Activated CD4-positive, alpha-beta T cell treated with anti-CD3 and anti-CD28 coated beads, Interleukin-2, Interleukin-4, amounts not matched to agents 100 ng/mL and 50 ng/mL, durations not matched to agents 16 hours and 8 hours (primary cell): ENCODE measurements at places on chromosomes 1 and 21.

DNA sequence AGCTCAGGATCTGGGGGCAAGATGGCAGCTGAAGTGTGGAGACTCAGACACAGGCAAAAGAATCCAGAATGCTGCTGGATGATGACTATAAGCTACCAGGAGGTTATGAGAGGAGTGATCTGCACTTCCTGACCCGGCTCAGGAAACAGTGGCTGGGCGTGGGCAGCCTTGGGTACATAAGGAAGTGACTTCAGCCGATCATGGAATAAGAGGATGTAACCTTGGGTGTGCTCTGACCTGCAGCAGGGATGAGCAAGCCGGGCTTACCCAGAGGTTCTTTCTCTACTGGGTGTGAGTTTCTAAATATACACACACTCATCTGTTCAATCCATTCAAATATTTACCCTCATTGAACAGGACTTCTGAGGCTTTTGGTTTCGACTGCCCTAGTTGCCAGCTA lies 62.7 kb downstream of the CD34 start:
- DNase-seq, result peak; percentile 52

DNA sequence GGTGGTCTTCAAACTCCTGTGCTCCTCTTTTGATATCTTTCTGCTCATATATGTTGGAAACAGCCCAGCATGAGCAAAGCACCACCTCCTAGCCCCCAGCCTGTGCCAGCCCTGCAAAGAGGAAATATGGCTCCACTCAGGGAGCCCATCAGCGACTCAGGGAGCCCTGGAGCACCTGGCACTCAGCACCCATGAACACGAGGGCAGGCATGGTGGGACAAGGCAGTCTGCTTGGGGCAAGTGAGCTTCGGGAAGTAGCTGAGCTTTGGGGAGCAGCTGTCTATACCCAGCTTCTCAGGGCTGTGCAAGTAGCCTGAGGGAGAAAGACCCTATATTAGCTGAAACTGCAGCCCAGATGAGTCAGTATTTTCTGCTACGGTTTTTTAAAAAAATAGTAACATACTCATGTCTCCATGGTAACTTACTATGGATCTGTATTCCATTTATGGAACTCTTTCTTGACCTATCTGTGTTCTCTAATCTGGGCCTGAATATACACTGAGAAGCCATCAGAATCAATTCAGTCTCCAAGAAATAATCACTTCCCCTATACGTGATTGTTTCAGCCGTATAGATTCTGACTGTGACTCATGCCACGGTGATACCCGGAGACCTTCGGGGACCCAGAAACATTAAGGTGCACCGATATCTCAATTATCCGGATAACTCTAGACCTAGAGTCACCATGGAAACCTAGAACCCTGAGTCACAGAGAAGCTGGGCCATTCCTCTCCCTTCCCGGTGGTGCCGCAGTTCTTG lies 1.5 kb upstream of the ETS2 start:
- peak; percentile 32 for DNase-seq

GRCh38 chr1:67372136-67372535 lies 58.1 kb downstream of the SERBP1 start:
- DNase-seq, result no peak

DNA sequence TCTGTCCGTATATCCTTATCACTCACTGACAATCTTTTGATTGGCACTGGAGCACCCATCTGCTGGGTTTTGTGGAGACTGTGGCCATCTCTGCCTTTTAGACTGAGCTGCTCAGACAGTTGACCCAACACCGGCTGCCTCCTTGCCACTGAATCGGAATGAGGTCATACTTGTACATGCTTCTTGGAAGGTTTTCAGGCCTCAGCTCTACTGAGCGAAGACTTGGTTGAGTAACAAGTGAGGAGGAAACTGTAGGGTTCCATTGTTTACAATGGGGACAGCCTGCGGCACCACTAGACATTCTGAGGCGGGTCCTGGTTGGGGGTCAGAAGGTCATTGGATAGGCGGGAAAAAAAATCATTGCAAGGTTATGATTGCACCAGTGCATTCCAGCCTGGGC lies 320.3 kb downstream of the KIF26B start:
- DNase-seq, result no peak

DNA sequence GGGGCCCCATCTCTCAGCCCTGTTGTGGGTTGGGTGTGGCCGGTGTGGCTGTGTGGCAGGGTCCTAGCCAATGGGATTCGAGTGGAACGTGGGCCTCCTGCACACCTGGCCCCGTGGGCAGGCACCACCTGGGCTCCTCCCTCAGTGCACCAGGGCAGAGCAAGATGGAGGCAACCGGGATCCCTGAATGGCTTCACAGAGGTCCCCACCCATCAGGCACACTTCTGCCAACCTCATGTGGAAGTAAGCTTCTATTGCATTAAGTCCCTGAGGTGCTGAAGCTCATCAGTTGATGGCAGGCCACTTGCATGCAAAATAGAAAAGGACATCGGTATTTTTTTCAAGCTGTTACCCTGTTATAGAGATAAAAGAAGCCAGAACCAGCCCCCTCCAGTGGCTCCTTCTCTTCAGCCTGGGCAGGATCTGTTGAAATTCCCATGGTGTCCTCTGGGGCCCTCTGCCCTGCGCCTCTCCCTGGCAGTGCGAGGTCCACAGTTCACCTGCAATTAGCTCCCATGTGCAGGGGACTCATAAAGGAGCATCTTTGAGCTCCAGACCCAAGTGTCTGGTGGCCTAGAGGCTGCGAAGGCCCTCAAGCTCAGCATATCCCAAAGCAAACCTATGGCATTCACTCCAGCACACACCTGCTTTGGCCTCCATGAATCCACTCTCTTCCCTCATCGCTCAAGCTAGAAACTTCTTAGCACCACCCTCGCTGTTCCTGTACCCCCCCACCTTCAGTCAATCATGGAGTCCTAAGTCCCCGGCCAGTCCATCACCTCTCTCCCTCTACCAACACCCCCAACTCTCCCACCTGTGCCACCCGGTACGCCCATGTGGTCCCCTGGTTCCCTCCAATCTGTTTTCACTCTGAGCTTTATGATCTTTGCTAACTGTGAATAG lies 2.1 kb upstream of the SLC45A1 start:
- no peak for DNase-seq

- no peak for DNase-seq
Measured at GRCh38 chr1:191671236-191671635, 487.0 kb upstream of the RGS18 start.

- DNase-seq, result no peak
Measured at GRCh38 chr1:226649780-226650179, 89.3 kb downstream of the ITPKB start.

DNA sequence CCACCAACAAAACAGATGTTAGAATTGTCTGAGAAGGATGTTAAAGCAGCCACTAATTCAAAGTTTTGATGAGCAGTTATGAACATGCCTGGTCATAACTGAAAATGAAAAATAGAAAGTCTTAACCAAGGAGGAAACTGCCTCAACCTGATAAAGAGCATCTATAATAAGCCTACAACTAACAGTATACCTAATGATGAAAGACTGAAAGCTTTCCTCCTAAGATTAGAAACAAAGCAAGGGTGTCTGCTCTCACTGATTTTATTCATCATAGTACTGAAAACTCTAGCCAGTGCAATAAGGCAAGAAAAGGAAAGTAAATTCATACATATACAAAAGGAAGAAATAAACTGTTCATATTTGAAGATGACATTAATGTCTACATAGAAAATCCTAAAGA lies 82.0 kb downstream of the KCNK1 start:
- DNase-seq, result no peak
